Neural crest cell (in vitro differentiated cells): ENCODE measurements at places on chromosomes 7 and 10. TPM values are rescaled to one million over a fixed set of nuclear protein-coding genes. Genes with fewer than 3 reads are reported as not detected.

Gene TRPV6
- total RNA-seq = 0.07 and 0.16 TPM in 2 replicates

- DNase-seq = no peak
Observed at GRCh38 chr10:33698033-33698432, 363.6 kb upstream of the NRP1 start.

Gene CPN1
- total RNA-seq = not detected in 2 replicates

Gene GNGT1
- 0.65 and 1.0 TPM in 2 replicates for total RNA-seq
